Muscle of leg (tissue), 16 donors: ENCODE measurements at places on chromosomes 13 and 19.

DNA sequence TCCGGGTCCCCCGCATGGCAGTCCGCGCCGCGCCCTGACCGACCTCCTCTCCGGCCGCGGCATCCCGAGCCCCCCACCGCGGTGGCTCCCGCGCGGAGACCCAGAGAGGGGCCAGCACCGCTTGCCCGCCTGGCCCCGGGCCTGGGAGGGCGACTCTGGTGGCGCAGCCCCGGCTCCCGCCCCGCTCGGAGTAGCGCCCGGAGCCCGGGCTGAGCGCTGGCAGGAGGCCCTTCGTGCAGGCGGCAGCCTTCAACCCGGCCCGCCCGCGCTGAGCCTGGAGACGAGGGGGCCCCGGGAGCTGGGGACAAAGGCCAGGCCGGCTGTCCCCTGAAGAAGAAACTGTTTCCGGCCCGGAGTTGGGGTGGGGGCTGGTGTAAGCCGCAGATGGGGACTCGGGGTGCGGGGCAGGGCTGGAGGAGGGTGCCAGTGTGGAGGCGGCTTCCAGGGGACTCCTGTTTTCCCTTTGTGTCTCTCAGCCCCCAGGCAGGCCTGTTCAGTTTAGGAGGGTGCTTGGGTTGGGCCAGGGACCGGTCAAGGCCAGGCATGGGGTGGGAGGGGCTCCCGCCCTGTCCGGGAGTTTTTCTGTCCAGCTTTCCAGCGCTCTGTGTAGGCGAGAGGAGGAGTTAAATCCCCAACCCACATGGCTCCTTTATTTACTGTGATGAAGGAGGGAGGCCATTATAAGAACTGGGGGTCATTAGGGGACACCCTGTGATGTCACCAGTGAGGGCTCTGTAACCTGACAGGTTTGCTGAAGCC lies 935 bp downstream of the LRP3 start:
- DNase-seq, result peak; percentile 73

DNA sequence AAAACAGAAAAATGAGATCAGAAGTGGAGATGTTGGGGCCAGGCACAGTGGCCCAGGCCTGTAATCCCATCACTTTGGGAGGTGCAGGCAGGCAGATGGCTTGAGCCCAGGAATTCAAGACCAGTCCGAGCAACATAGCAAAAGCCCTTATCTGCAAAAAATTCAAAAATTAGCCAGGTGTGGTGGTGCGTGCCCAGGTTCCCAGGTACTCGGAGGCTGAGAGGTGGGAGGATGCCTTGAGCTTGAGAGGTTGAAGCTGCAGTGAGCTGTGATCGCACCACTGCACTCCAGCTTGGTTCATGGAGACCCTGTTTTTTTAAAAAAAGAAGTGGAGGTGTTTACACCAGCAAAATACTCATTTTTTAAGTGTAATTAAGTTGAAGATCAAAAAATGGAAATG lies 6.6 kb upstream of the ZFP36 start:
- DNase-seq, result no peak

DNA sequence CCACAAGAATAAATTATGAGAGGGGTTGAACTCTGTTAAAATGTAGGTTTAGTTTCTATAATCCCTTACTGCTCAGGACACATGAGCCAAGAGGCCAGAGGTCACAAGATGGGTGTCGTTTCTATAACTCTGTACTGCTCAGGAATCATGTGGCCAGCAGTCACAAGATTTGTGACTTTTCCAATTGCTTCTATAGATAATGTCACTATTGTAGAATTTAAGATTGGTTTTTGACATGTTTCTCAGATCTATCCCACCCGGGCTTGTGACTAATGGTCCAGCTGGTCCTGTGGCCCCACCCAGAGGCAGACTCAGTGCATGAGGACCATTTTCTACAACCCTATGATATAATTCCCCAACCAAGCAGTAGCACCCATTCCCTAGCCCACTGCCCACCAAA lies 662.0 kb upstream of the KLF12 start:
- no peak for DNase-seq

DNA sequence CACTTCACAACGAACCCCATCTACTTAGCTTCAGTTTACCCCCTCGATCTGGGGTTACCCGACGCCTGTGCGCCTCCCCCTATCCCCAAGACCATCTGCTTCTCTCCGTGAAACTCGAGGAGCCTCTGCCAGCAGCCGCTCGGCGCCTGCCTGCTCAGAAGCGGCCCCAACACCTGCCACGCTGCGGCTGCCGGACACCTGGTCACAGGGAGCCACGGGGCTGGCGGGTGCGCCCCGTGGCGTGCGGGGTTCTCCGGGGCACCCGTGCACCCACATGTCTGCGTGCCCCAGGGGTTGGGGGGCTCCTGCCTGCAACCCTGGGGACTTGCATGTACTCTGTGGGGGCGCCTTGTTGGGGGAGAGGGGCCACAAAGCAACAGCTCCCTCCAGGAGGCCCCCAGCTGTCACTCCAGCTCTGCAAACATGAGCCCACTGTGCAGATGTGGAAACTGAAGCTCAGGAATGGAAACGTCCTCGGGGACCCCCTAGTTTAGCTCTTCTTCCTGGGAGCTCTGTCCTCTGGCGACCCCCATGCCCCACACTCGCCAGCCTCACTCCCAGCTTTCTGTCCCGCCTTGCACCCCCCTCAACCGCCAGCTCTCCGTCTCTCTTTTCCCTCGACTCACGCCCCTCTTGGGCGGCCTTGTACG lies 7.0 kb upstream of the SEMA6B start:
- peak; percentile 61 for DNase-seq

GRCh38 chr13:43510956-43511901 lies 275.5 kb downstream of the ENOX1 start:
- peak; percentile 72 for DNase-seq
